Ascending aorta (tissue), 2 donors: ENCODE measurements at places on chromosomes 5 and 9.

DNA sequence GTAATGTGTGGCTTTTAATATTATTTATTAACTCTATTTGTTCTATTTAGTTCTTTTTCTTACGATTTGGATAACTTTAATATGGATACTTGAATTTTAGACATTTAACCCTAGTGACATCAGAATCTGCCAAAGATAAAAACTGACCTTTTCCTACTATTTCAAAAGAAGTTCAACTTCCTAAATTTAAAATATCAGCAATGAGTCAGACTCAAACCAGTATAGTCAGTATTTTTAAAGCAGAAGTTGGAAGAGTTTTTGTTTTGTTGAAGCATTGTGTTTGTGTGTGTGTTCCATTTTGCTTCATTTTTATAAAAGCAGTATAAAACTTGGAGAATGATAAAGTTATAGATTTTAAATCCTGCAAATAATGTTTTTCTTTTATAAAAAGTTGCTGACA, 251.8 kb upstream of the RASA1 start:
- no peak for DNase-seq

DNA sequence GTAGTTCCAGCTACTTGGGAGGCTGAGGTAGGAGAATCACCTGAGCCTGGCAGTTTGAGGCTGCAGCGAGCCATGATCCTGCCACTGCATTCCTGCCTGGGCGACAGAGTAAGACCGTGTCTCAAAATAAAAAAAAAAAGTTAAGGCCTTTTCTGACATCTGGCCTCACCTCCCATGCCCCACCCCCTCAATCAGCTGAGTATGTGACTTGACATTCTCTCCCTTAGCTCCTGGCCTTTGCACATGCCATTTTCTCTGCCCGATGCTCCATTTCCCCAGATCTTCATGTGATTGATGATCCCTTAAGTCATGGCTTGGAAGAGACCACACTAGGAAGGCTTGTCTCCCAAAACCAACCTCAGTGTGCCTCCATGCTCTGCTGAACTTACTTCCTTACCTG, 17.7 kb upstream of the TCOF1 start:
- no peak for DNase-seq

DNA sequence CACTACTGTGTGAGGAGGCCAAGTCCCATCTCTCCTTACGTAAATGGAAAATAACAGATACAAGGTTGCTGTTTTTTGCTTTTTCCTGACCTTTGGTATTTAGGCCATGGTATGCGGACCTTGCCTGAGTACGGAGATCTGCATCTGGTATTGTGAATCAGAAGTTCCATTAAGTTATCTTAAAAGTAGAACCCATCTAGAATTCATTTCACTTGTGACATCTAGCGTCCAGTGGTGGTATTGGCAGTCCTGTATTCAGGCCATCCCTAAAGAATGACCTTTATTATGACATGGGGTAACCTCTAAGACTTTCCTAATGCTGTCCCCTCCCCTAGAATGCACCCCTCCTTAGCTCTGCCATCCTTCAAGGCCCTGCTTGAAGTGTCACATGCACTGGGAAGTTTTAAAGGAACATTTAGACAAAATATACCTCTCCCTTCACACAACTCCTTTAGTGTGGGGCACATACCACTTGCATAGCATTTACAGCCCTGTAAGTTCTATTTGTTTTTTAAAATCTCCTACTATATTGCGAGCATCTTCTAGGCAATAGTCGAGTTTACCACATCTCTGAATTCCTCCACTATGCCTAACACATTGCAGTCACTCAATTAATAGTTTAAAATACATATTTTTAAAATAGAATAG, 1.9 kb upstream of the SPDL1 start:
- DNase-seq, result peak; percentile 76

GRCh38 chr9:110750272-110750671, 81.7 kb downstream of the MUSK start:
- DNase-seq, result peak; percentile 71

- no peak for DNase-seq
Observed at GRCh38 chr9:83208065-83208850, 145.3 kb upstream of the RASEF start.

- DNase-seq, result peak; percentile 88
Observed at GRCh38 chr5:151115272-151115905, 34.6 kb upstream of the TNIP1 start.

DNA sequence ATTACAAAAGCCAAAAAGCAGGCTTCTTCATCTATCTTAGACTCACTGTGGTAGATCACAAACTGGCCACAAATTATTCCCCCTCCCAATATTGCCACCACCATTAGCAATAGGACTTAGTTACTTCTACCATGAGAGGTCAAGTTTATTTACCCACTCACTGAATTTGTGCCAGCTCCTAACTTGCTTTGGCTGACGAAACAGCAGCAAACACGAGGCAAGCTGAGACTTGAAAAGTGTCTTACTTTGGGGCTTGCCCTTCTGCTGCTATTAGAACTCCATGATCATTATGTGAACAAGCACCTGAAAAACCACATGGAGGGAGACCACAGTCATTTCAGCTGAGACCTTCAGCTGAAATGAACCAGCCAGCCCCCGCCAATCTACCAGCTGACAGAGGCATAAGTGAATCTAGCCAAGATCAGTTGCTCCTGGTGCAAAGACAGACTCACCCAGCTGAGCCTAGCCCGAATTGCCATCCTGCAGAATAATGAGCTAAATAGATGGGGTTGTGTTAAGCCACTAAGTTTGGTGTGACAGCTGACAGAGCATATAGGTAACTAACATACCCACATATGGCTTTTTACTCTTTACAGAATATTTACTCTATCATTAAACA, 5.7 kb downstream of the WDR41 start:
- no peak for DNase-seq

DNA sequence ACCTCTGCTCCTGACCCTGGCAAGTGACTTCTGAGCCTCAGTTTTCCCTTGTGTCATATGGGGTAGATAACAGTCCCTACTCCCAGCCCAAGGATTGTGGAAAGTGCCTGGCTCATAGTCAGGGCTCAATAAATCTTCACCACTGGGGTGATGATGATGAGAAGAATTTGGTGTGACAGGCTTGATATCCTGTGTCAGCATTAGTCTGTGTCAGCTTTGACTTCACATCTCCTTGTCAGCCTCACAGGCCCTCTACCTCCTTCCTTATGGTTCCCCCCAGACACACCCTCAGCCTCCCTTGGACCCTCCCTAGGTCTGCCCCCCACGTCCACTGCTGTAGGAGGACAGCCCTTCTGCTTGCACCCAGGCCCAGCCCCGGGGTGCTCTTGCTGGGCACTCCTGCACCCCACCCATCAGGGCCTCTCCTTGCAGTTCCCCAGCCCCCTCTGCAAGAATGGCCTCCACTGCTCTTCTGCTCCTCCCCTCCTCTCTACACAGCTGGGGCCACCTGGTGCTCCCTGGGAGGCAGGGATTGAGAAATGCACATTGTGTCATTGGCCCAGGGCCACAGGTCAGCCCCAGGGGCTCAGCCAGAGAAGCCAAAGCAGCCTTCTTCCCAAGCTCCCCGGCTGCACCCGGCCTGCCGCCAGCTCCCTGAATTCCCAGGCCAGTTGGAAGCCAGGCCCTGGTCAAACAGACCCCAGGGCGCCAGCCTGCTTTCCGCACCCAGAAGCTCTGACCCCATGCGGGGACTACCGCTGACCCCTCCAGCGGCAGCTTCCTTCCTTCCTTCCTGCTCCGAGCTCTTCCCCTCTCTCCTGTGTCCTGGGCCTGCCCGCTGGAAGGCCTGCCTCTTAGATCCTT, 7.7 kb downstream of the FGFR4 start:
- DNase-seq, result no peak

DNA sequence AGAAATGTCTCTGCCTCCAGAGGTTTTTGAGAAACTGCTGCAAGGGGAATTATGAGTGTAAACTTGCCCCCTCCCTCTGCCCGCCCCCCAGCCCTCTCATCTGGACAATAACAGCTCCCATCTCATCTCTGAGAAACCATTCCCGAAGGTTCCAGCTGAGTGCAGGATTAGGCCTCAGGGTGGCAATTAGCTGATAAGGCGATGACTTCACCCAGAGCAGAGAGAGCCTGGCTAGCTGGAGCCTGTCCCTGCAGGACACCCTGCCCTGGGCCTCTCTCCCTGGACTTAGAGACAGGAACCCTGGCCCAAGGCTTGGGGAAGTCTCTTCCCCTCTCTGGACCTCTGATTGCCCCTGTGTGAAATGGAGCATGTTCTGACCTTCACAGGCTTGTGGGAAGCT, 45.7 kb upstream of the HAND1 start:
- DNase-seq, result no peak

DNA sequence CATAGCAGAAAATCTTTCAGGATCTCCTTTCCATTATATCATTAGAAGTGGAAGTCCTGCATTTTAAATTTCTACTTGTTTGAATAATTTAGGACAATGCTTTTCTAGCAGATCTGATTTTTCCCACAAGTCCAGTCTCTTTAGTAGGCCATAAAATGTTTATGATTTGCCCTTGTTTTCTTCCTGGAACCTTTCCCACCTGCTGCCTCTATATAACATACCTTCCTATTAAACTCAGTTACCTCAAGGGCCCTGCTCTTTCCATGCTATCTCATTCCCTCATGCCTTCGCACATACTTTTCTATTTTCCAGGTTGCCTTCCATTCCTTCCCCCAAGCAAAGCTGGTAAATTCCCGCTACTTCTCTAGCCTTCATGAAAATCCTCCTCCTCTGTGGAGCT, 187.0 kb upstream of the EFNA5 start:
- no peak for DNase-seq

- DNase-seq, result no peak
Observed at GRCh38 chr5:72167257-72167656, 60.0 kb downstream of the MAP1B start.

GRCh38 chr5:143842920-143843319, 31.0 kb downstream of the HMHB1 start:
- no peak for DNase-seq

GRCh38 chr9:16282718-16283117, 587.8 kb downstream of the BNC2 start:
- no peak for DNase-seq

DNA sequence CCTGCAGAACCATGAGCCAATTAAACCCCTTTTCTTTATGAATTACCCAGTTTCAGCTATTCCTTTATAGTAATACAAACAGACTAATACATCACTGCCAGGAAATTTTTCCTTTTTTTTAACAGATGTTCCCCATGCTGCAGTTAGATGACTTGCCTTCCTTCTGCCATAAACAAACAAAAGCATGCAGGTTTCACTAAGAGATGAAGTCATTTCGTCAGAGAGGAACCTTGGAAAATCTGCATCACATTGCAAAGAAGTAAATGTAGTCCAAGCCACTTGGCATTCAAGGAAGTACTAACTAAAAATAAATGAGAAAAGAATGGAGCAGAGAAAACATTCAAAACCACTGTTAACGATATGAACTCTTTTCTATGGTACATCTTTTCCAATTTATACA, 194.1 kb upstream of the EFNA5 start:
- no peak for DNase-seq

- no peak for DNase-seq
Observed at GRCh38 chr5:124782262-124782661, 35.8 kb upstream of the ZNF608 start.

DNA sequence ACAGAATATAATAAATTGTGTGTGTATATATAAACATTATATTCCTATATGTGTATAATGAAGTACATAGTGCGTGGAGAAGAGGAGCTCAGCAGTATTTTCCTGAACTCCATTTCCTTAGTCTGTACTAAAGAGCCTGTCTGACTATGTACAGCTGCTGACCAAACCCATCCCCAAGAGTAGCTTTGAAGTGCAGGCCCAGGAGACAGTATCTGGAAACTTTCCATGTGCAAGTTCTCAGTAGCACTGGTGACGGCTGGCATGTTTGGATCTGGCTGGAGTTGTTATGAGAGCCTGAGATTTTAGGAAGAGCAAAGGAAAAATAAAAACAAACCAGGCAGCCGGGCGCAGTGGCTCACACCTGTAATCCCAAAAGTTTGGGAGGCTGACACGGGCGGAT, 244.2 kb downstream of the RFK start:
- DNase-seq, result no peak

- DNase-seq, result no peak
Observed at GRCh38 chr5:100828071-100828897, 74.8 kb downstream of the ST8SIA4 start.

DNA sequence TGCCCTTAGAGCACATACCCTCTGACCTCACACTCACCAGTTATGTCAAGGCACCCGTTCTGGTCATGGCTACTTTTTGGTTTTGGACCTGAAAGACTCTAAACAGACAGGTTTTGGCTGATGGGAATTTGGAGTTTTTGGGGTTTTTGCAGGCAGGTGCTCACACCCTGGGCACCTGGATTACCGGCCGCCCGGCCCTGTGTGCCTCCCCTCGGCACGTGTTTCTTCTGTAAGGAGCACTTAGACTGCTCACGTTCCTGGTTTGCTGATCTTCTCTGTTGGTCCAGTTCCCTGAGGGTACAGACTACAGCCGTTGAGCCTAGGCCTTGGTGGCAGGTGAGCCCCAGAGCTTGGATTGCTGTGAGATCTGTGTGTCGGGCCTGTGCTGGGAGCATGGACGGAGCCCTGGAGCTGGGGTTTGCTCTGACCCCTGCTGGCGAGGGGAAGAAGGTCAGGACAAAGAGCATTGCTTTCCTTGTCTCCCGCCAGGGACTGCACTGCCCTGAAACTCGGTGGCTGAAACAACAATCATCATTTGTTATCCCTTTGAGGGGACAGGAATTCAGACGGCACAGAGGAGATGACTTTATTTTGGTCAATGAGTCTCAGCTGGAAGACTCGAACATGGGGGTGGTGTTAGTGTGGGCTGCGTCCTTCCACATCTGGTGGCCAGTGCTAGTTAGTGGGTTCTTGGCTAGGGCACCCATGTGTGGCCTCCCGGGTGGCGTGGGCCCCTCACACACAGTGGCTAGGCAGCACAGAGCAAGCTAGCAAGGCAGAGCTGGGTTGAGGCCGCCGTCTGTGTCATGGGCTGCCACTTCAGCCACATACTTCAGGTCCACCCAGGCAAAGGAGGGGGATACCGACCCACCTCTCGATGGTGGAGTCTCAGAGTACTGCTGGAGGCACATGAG, 76.4 kb downstream of the EHMT1 start:
- no peak for DNase-seq

DNA sequence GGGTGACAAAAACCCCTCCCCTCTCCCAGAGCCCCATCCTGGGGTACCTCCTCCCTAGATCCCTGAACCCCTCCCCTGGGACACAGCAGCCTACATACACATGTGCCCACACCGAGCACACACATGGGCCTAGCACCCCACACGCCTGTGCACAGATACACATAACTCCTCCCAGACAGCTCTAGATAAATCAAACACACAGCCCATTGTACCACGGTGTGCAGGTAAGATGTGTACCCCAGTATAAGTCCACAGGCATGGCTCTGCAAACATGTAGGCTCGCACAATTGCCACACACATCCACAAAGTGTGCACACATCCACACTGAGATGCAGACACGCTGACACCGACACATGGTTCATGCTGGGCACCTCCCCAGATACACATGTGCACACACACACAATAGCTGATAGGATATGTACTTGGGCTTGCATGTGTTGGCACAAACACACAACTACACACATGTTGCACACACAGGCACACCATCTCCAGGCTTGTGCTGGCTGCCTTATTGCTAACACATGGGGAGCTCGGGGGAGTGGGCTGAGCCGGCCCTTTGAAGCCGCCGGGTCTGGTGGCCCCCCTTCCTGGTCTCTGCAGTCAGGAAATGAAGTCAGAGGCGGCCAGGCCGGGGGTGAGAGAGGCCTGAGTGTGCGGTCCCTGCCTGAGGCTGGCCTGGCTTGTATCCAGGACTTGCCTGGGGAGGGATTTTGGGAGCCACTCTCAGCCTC, 30.2 kb downstream of the GOLGA2 start:
- no peak for DNase-seq
